ENCODE measurements at places on chromosomes 6 and 20.

- DNase-seq: no peak
These were observed 192.9 kb downstream of the SYNDIG1 start for GRCh38 chr20:24662322-24662721.

GRCh38 chr6:109762769-109763441 lies 71.8 kb downstream of the FIG4 start:
- DNase-seq: no peak

DNA sequence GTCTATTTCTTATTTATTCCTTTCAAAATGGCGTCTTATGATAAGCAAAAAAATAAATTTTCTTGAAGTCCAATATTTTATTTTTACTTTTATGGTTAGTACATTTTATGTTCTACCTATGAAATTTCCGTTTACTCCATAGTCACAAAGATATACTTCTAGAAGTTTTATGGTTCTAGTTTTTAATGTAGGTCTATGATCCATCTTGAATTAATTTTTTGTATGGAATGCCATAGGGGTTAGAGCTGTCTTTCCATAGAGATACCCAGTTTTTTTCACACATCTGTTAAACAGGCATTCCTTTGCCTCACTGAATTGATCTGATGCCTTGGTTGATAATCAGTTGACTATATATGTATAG lies 24.9 kb upstream of the ASIP start:
- no peak for DNase-seq

GRCh38 chr20:41376349-41376748 lies 9.7 kb upstream of the EMILIN3 start:
- DNase-seq: no peak

DNA sequence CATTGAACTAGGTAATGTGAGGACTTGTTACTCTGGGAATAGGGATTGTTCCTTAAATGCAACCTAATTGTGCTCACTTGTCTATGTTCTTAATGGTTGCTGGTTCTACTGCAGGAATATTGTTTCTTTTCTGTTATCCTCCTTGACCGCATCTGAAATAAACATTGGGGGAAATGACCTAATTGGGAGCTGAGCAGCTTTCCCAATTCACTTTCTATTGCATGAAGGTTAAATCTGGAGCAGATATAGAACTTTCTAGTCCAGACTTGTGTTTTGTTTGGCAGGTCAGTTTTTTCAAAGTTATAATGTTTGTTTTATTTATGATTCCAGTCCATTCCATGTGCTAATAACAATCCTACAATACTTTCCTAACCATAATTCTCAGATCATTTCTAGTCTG lies 981.0 kb upstream of the CITED2 start:
- no peak for DNase-seq

DNA sequence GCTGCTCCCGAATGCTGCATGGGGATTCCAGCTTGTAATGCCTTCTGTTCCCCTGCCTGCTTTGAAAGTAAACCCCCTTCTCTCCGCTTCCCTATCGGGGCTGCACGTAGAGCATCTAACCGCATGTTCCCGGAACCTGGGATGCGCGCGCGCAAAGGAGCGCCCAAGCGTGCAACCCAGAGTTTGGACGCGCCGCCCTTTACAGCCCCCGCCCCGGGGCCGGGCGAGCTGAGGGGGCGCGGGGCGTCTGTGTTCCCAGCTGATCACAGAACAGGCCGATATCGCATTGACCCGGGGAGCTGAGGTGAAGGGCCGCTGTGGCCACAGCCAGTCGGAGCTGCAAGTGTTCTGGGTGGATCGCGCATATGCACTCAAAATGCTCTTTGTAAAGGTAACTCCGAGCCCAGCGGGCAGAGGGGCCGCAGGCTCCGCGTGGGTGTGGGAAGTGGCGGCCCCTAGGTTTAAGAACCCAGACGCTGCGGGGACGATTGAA lies 1.4 kb downstream of the LAMP5 start:
- DNase-seq: no peak

DNA sequence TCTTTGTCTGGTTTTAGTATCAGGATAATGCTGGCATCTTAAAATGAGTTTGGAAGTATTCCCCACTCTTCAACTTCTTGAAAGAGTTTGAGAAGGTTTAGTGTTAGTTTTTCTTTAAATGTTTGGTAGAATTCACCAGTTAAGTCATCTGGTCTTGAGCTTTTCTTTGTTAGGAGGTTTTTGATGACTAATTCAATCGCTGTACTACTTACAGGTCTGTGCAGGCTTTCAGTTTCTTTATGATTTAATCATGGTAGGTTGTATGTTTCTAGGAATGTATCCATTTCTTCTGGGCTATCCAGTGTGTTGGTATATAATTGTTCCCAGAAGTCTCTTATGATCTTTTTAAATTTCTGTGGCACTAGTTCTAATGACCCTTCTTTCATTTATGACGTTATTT lies 215.5 kb downstream of the LRFN2 start:
- DNase-seq: no peak

GRCh38 chr20:54097236-54097529 lies 26.8 kb upstream of the BCAS1 start:
- no peak for DNase-seq

GRCh38 chr6:96016334-96017069 lies 728 bp downstream of the FUT9 start:
- DNase-seq: no peak

GRCh38 chr6:158118886-158119285 lies 49.2 kb downstream of the SERAC1 start:
- no peak for DNase-seq

GRCh38 chr20:34377072-34377847 lies 14.2 kb downstream of the ITCH start:
- DNase-seq: no peak

DNA sequence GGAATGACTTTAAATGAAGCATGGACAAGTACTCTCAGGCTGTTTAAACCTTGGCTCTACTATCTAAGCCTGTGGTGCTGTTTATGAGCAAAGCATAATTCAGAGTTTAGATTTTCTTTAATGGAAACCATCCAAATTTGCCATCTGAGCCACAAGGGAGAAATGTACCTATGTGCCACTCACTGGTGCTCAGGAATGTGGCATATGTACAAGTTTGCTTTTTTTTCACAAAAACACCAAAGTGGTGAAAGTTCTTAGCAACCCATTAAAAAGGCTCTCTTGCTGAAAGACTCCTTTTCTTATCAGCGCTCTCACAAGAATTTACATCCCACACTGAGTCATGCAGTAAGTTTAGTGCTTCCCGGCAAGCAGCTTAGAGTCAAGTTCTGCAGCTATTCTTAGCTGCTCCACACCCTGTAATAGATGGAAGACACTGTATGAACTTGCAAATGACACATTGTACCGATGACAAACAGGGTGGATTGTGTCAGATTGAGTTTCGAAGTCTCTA lies 57.3 kb upstream of the MLIP start:
- no peak for DNase-seq

GRCh38 chr20:39829256-39829655 lies 859.8 kb downstream of the MAFB start:
- DNase-seq: no peak

DNA sequence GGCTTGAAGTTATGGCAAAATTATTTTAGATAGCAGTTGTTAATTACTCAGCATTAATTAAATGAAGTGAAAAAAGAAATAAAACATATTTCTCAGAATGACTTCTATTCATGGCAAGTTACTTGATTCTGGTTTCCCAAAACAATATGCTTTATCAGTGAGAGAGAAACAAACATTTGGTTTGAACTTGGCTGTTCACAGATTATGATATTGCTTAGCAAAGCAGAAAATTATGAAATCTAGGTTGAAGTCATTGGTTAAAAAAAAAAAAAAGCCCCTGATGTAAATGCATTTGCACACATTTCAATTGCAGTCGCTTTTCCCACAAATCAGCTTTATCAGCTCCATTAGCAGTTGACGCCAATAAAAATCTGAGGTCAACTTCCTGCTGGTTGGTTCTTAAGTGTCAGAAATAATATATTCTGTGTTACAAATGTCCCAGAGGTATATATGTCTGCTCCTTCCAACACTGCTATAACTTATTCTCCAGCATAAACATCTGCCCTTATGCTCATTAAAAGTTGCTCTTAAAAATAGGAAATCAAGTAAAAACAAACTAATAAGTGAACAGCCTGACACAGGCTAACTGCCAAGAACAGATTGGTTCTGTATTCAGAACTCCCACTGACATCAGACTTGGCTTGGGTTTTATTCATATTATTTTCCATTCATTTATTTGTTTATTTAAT lies 275.4 kb downstream of the PHF3 start:
- DNase-seq: no peak

DNA sequence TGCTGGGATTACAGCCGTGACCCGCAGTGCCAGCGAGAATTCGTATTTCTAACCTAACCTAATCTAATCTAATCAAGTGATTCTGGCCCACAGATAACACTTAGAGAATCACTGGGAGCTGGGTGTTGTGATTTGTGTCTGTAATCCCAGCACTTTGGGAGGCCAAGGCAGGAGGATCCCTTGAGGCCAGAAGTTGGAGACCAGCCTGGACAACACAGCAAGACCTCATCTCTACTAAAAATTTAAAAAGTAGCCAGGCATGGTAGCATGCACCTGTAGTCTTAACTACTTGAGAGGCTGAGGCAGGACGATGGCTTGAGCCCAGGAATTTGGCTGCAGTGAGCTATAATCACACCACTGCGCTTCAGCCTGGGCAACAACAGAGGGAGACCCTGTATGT lies 21.4 kb upstream of the NCOA3 start:
- no peak for DNase-seq

- DNase-seq: no peak
These were observed 77.8 kb downstream of the FILIP1 start for GRCh38 chr6:75415804-75416203.
